ENCODE measurements at places on chromosomes 4 and X.
A peak's percentile ranks its signal among the peaks of the same experiment; 100 is the strongest.

- no peaks in the 10 kb centered on the region for H3K36me3 ChIP-seq
- peak; percentile 10 for DNase-seq
- H3K27ac ChIP-seq, result peak within 1 kb of the TSS; percentile 9
- no peaks in the 10 kb centered on the region for H3K4me1 ChIP-seq
These were observed at the start of gene ITGB1BP2 for GRCh38 chrX:71301195-71301924. Gene ITGB1BP2, plus strand, starts transcription at chrX:71301750. Its CDS starts 57 bp downstream, at chrX:71301807.

DNA sequence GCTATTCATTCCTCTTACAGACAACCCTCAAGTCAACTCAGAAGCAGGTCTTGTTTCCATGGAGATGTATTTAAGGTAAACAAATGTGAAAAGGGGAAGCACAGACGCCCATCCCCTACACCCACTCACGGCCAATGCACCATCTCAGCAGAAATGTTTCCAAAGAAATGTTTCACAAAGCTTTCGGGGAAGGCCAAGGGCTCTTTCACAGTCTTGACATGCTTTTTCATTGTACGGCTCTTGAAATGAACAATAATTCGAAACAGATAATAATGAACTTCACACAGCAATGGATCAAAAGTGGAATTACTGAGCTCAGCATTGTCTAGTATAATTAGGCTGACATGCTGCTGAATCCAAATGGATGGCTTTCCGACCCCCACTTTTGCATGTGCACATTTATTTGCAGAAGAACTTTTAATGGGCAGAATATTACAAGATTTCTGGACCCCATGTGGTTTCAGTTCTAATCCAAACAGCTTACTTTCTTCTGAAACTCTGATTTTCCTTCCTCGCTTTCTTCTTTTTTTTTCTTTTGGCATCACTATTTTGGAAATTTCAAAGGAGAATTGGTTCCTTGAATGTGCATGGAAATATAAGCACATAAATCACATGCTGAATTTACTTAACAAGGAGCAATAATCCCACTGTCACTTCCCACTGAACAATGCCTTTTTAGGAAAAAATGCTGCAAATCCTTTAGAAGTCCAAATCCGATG lies 160.9 kb downstream of the SMIM20 start:
- no peaks in the 10 kb centered on the region for H3K36me3 ChIP-seq
- peak overlapping the region; percentile 18 for H3K27ac ChIP-seq
- H3K4me3 ChIP-seq, result no peak overlapping the region
- peaks cover 3% of the 10 kb centered on the region for H3K4me1 ChIP-seq

GRCh38 chr4:70533791-70534190 lies 15.4 kb downstream of the AMTN start:
- no peak overlapping the region for H3K4me3 ChIP-seq
- DNase-seq, result no peak
- H3K4me1 ChIP-seq, result no peaks in the 10 kb centered on the region
- H3K27me3 ChIP-seq, result no peaks in the 10 kb centered on the region
- no peaks in the 10 kb centered on the region for H3K36me3 ChIP-seq
- H3K27ac ChIP-seq, result no peak overlapping the region

- no peak for DNase-seq
- no peaks in the 10 kb centered on the region for H3K4me1 ChIP-seq
- no peaks in the 10 kb centered on the region for H3K36me3 ChIP-seq
- H3K27me3 ChIP-seq, result no peaks in the 10 kb centered on the region
These were observed 105.1 kb downstream of the PHF8 start for GRCh38 chrX:53939127-53939526.

GRCh38 chr4:78689261-78689660 lies 86.9 kb upstream of the BMP2K start:
- no peaks in the 10 kb centered on the region for H3K27me3 ChIP-seq
- no peak overlapping the region for H3K27ac ChIP-seq
- H3K4me1 ChIP-seq, result peaks cover 5% of the 10 kb centered on the region
- DNase-seq, result no peak

DNA sequence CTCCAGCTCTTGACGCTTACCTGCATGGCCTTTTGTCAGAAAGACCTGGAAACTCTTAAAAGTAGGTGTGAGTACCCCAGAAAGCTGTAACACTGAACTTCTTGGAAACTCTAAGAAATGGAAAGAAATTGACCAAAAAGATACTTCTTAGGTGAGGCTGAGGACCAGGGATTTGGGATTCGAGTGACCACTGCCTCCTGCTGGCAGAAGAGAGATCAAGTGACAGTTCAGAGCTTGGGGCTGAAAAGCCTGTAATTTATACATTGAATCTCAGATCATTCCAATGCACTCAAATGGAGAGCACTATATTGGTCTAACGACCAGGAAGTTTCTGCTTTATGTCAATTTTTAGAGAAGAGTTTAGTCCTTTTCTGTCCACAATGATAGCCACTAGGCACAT lies 204.6 kb downstream of the PDGFRA start:
- peak; percentile 13 for DNase-seq
- no peak overlapping the region for H3K27ac ChIP-seq
- H3K36me3 ChIP-seq, result no peaks in the 10 kb centered on the region
- no peaks in the 10 kb centered on the region for H3K27me3 ChIP-seq
- no peaks in the 10 kb centered on the region for H3K4me1 ChIP-seq
- H3K4me3 ChIP-seq, result no peak overlapping the region

DNA sequence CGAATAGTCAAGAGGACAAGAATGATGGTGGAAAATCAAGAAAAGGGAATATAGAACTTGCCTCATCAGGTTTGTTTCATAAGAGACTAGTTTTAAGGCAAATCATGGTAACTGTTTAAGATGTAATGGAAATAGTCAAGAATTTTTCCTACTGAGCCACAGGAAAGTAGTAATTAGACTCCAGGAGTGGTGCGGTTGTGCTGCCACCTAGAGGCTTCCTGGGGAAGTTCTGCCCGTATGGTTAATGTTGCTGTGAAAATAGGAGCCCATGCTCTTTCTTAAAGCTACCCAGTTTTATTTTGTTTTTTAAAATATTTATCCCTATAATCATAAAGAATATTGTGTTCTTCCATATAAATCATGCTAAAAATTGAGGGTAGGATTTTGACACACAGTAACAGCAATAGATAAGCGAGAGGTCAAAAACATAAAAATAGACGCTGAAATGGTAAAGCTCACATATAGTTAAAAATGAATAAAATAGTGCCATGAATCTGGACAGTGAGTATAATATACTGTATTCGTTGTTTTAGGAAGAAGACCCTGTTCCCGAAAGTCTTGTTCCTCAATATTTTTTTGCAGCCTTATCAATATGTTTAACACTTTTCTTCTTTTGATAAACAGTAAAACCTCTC lies 87.0 kb downstream of the PHOX2B start:
- peaks cover 3% of the 10 kb centered on the region for H3K4me1 ChIP-seq
- H3K27ac ChIP-seq, result no peak overlapping the region
- H3K27me3 ChIP-seq, result no peaks in the 10 kb centered on the region
- H3K36me3 ChIP-seq, result no peaks in the 10 kb centered on the region
- H3K4me3 ChIP-seq, result no peak overlapping the region

DNA sequence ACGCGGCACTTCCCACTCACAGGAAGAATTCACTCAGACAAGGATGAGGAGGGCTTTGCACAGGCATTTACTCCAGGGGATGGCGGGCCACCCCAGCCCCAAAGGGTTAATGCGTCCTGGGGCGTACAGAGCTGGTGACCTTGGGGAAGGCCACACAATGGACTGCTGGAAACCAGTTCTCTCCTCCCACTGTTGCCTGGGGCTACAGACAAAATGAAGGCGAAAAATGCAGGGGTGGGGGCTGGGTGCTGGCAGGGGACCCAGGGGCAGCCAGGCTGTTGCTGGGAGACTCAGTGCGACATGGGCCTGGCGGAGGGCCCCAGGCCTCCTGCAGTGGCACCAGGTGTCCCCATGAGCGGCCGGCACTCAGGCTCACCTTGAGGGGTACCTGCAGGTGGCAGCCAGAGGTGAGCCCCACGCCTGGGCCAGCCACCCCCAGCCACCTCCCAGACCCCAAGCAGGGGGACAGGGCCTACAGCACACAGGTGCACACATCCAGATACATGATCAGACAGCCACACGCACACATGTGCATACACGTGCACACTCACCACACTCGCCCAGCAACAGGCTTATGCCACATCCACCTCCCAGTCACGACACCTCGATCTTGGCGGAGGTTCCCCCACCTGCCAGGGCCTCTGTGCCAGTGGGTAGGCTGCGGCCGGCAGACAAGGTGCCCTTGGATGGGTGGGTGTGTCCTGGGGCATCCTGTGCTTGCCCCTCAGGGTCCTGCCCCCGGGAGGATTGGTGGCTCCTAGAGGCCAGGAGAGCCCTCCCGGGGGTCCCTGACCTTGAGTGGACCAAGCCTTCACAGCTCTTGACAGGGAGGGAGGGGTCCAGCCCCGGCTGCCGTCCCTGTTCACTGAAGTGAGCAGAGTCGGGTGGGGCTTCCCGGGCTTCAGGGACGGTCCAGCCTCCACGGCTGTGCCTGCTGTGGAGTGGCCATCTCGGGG lies 13.1 kb downstream of the NAT8L start:
- H3K4me3 ChIP-seq, result no peak overlapping the region
- no peak overlapping the region for H3K27ac ChIP-seq
- no peak for DNase-seq
- H3K27me3 ChIP-seq, result no peaks in the 10 kb centered on the region
- H3K4me1 ChIP-seq, result no peaks in the 10 kb centered on the region

- no peaks in the 10 kb centered on the region for H3K4me1 ChIP-seq
- H3K27me3 ChIP-seq, result no peaks in the 10 kb centered on the region
- no peak overlapping the region for H3K4me3 ChIP-seq
- H3K36me3 ChIP-seq, result no peaks in the 10 kb centered on the region
- H3K27ac ChIP-seq, result no peak overlapping the region
These were observed 139.7 kb downstream of the CFAP299 start for GRCh38 chr4:80475236-80475635.

DNA sequence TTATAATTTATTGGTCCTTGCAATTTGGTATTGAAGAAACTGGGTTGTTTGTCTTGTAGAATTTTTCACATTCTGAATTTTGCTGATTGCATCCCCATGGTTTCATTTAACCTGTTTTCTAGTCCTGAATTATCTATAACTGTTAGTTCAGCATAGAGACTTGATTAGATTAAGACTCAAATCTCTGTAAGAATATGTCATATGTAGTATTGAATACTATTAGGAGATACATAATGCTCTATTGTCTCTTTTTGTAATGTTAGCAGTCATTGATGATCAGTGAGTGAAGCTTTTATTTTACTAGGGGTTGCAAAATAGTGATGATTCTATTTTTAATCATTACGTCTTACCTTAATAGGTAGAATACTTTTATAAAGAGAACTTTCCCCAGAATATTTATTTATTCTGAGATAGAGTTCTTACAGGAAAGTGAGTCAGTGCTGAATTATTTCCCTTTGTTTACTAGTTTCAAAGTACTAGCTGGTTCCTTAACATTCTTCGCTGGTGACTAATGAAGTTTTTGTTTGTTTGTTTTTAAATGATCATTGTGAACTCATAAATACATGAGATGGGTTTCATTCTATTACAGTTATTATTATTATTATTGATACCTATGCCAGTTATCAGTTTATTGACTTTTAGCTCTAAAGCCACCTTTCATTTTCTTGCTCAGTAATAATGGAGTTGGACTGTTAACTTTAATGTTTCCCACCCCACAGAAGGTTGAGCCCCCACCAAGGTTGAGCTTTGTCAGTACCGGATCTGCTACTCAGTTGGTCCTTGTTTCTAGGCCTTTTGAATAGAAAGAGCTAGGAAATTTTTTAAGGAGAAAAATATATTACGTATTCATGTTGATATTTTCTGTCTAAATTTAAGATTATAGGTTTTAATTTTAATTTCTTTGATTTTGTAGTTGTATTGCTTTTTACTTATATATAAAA lies 102.3 kb downstream of the LARP1B start:
- H3K4me1 ChIP-seq, result no peaks in the 10 kb centered on the region
- H3K27me3 ChIP-seq, result no peaks in the 10 kb centered on the region
- no peaks in the 10 kb centered on the region for H3K36me3 ChIP-seq
- DNase-seq, result peak; percentile 8
- H3K27ac ChIP-seq, result no peak overlapping the region

- DNase-seq, result no peak
- H3K4me1 ChIP-seq, result no peaks in the 10 kb centered on the region
- H3K27ac ChIP-seq, result no peak overlapping the region
These were observed 48.9 kb upstream of the UCP1 start for GRCh38 chr4:140617499-140618248.

GRCh38 chrX:48472225-48472624 lies 2.2 kb upstream of the SLC38A5 start:
- no peaks in the 10 kb centered on the region for H3K36me3 ChIP-seq
- H3K4me3 ChIP-seq, result no peak overlapping the region

Data from hepatocyte (in vitro differentiated cells).